PC-9 (cell line): ENCODE measurements at places on chromosomes 2 and 18.

- no peaks in the 10 kb centered on the region for H3K27me3 ChIP-seq
- no peaks in the 10 kb centered on the region for H3K4me1 ChIP-seq
- H3K36me3 ChIP-seq, result no peaks in the 10 kb centered on the region
- H3K27ac ChIP-seq, result no peak overlapping the region
Observed at GRCh38 chr2:67585400-67585799, 188.3 kb downstream of the ETAA1 start.

GRCh38 chr2:27537287-27537686 lies 40.6 kb downstream of the GCKR start:
- H3K4me3 ChIP-seq, result no peak overlapping the region
- no peaks in the 10 kb centered on the region for H3K27me3 ChIP-seq
- no peaks in the 10 kb centered on the region for H3K4me1 ChIP-seq

DNA sequence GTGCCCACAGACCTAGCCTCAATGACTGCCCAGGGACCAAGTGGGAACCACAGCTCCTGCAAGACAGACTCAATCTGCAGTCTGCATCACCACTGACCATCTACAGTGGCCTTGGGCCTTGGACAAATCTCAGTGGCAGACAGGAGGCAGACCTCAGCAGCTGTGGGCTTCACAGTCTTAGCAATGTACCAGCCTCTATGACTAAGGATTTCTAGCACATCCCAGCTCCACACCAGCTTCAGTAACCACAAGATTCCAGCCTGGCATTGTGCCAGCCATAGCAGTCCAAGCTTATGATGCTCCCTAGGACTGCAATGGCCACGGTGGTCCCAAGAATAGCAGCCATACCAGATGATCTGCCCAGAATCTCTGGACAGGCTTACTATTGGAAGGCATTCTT lies 19.6 kb upstream of the WDR75 start:
- no peaks in the 10 kb centered on the region for H3K36me3 ChIP-seq
- no peaks in the 10 kb centered on the region for H3K4me1 ChIP-seq
- no peaks in the 10 kb centered on the region for H3K27me3 ChIP-seq
- no peak overlapping the region for H3K4me3 ChIP-seq
- H3K27ac ChIP-seq, result no peak overlapping the region
- DNase-seq, result no peak

- H3K27ac ChIP-seq, result no peak overlapping the region
- H3K4me3 ChIP-seq, result no peak overlapping the region
- DNase-seq, result no peak
- H3K4me1 ChIP-seq, result peaks cover 15% of the 10 kb centered on the region
- no peaks in the 10 kb centered on the region for H3K36me3 ChIP-seq
- H3K27me3 ChIP-seq, result no peaks in the 10 kb centered on the region
Observed at GRCh38 chr2:196827356-196827755, 18.2 kb upstream of the C2orf66 start.

GRCh38 chr2:71941726-71942525 lies 205.7 kb downstream of the CYP26B1 start:
- DNase-seq, result no peak
- H3K27me3 ChIP-seq, result no peaks in the 10 kb centered on the region
- H3K36me3 ChIP-seq, result no peaks in the 10 kb centered on the region
- no peaks in the 10 kb centered on the region for H3K4me1 ChIP-seq
- no peak overlapping the region for H3K27ac ChIP-seq
- H3K4me3 ChIP-seq, result no peak overlapping the region

- H3K27ac ChIP-seq, result no peak overlapping the region
- no peak overlapping the region for H3K4me3 ChIP-seq
- peaks cover 13% of the 10 kb centered on the region for H3K4me1 ChIP-seq
- H3K27me3 ChIP-seq, result no peaks in the 10 kb centered on the region
- H3K36me3 ChIP-seq, result no peaks in the 10 kb centered on the region
- no peak for DNase-seq
Observed at GRCh38 chr2:24672589-24672988, 120.6 kb downstream of the PTRHD1 start.

DNA sequence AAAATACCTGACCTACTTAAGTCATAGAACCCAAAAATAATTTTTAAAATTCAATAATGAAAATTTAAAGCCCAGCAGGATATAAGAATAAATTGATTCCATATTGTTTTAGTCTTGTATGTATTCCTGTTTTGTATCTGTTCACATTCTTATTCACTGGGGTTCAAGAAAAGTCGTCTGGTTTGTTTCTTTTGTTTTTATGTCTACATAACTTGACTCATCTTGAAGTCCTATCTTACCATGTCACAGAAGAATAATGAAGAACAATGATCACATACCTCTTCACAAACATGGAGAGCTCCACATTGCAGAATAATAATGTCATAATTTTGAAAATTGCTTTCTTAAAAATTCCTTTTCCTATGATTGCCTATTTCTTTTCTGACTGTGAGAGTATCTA lies 43.4 kb upstream of the LRP1B start:
- H3K36me3 ChIP-seq, result no peaks in the 10 kb centered on the region
- H3K4me1 ChIP-seq, result 0 out of 2 replicates have a peak, but pooled peaks cover 7% of the 10 kb centered on the region
- DNase-seq, result no peak
- no peak overlapping the region for H3K27ac ChIP-seq

DNA sequence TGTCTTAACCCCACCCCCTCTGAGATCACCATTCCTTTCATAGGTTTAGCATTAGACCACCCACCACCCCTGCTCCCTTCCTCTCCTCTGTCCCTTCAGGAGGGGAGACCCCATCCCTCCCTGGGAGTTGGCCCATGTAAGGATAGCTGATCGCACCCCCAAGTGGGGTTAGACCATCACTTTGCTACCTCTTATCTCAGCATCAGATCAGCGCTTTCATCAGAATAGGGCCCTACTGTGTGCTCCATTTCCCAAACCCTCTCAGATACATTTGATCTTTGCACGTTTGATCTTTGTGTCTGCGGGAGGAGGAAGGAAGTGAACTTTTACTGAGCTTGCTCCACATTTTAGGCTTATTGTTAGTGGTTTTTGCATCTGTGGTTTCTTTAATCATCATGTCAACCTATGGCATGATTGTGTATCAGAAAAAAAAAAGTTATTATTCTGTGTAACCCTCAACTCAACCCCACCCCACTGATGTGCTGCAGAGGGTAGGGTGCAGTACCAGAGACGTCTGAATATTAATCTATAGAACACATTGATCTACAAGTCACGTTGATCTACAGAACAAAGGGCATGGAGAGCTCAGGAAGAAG lies 81.2 kb downstream of the PDCL3 start:
- no peaks in the 10 kb centered on the region for H3K36me3 ChIP-seq
- H3K27ac ChIP-seq, result no peak overlapping the region
- DNase-seq, result no peak
- H3K4me1 ChIP-seq, result 0 out of 2 replicates have a peak, but pooled peaks cover 5% of the 10 kb centered on the region
- no peak overlapping the region for H3K4me3 ChIP-seq

DNA sequence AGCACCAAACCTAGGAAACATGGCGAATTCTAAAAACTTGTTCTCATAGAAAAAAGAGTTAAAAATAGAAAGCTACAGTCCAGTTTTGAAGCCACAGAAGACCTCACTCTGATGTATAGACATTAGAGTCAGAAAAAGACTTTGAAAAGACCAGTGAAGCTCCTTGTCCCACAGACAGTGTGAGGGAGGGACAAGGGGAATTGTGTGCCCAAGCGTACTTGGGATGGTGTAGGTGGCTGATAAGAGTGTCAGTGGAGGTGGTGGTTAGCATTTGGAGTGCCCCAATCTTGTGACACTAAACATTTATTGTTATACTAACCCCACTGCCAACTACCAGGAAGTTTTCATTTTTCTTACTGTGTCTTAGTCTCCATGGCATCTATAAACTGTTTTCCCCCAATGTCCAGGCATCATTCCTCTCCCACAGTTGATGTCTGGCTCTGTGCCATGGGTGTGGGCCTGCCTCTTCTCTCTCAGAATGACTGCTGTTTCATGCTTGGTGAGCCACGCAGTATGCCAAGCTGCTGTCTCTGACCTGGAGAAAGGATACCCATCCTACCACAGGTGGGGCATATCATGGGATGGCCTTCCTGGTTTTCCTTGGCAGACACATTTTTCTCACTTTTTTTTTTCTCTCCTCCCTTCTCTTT lies 161.4 kb downstream of the RPIA start:
- H3K27ac ChIP-seq, result no peak overlapping the region
- no peak for DNase-seq
- H3K27me3 ChIP-seq, result peaks cover 6% of the 10 kb centered on the region; the same call in 1 of the 2 replicates
- no peaks in the 10 kb centered on the region for H3K4me1 ChIP-seq

DNA sequence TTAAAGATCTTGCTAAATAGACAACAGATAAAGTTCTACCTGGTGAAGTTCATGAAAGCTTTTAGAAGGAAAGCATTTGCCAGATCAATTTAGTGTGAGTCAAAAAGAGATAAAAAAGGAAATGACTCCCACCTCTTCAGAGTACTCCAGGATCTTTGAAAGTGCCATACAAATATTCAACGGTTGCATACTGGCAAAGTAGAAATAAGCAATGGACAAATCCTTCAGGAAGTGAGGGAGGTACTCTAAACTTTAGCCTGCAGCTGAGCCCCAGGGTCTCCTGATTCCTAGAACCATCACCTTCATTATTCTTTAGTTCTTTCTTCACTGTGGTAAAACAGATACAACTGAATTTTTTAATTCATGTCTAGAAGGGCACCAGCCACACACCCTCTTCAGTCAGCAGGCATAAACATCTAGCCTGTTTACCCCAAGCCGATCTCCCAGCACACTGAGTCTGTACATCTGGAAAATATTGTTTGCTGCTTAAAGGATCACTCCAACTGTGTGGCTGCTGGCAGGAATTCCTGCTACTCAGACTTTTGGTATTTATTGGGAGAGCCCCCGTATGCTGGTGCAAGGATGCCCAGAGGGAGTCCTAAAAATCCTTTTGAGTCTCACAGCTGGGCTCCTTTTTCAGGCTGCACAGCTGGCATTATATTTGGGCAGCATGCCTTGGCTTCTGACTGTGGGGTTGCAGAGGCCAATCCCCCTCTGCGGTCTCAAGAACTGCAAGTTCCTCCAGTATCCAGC lies 72.3 kb upstream of the SESTD1 start:
- peaks cover 24% of the 10 kb centered on the region for H3K4me1 ChIP-seq
- H3K27me3 ChIP-seq, result no peaks in the 10 kb centered on the region
- no peak overlapping the region for H3K27ac ChIP-seq
- no peak overlapping the region for H3K4me3 ChIP-seq
- DNase-seq, result no peak
- no peaks in the 10 kb centered on the region for H3K36me3 ChIP-seq

DNA sequence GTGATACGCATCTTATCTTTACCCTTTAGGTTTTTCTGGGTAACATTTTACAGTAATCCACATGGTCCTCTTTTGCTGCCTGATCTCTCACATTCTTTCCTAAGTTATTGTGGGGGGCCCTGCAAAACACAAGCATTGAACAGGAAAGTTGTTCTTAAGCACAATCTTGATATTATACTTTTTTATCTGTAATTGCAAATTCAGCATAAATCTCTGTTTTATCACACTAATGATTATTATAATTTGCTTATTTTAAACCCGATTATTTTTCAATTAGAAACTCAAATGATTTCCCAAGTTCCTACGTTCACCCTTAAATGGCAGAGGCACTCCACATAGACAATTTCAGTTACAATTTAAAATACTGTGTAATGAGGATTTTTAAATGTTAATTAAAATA lies 386.0 kb upstream of the GYPC start:
- no peaks in the 10 kb centered on the region for H3K27me3 ChIP-seq
- H3K4me3 ChIP-seq, result no peak overlapping the region
- H3K36me3 ChIP-seq, result no peaks in the 10 kb centered on the region
- H3K4me1 ChIP-seq, result no peaks in the 10 kb centered on the region

DNA sequence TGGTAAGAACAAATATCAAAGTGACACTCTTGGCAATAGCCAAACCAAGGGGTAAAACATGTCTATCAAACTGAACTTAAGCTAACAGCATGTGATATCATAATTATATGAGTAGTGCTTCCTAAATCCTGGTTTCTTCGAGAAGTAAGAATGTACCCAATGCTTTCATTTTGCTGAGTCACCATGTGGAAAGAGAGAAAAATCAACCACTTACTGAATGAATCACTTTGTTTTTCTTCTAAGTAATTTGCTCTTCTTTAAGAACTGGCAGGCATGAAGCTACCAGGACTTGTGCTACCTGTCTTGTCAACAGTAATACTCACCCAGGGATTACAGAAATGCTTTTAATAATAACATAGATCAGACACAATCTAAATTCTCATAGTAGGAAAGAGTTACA lies 19.0 kb upstream of the DUSP19 start:
- H3K27me3 ChIP-seq, result no peaks in the 10 kb centered on the region
- peaks cover 16% of the 10 kb centered on the region for H3K4me1 ChIP-seq
- H3K4me3 ChIP-seq, result no peak overlapping the region
- no peaks in the 10 kb centered on the region for H3K36me3 ChIP-seq
- DNase-seq, result no peak
- H3K27ac ChIP-seq, result peak overlapping the region; percentile 77

GRCh38 chr2:160405077-160405867 lies 88.3 kb downstream of the RBMS1 start:
- peaks cover 9% of the 10 kb centered on the region; the same call in 1 of the 2 replicates for H3K36me3 ChIP-seq
- peaks cover 58% of the 10 kb centered on the region for H3K4me1 ChIP-seq
- H3K27me3 ChIP-seq, result no peaks in the 10 kb centered on the region
- H3K4me3 ChIP-seq, result peak overlapping the region; percentile 71
- DNase-seq, result no peak
- H3K27ac ChIP-seq, result peak overlapping the region; percentile 79

- peaks cover 8% of the 10 kb centered on the region for H3K4me1 ChIP-seq
- no peak overlapping the region for H3K4me3 ChIP-seq
- no peak overlapping the region for H3K27ac ChIP-seq
- DNase-seq, result no peak
Observed at GRCh38 chr2:195027947-195028346, 629.1 kb upstream of the SLC39A10 start.

GRCh38 chr18:76633588-76634269 lies 138.7 kb upstream of the ZNF516 start:
- H3K4me1 ChIP-seq, result no peaks in the 10 kb centered on the region
- H3K27me3 ChIP-seq, result peaks cover 6% of the 10 kb centered on the region; the same call in 1 of the 2 replicates
- no peak for DNase-seq
- no peak overlapping the region for H3K27ac ChIP-seq
- no peaks in the 10 kb centered on the region for H3K36me3 ChIP-seq

GRCh38 chr2:241315093-241315878 lies at the start of gene HDLBP:
Gene HDLBP (minus strand): TSS chr2:241315672. CDS start chr2:241266869, 48,803 bp downstream.
- peak; percentile 100 for DNase-seq
- H3K27ac ChIP-seq, result peak within 1 kb of the TSS; percentile 96
- H3K4me1 ChIP-seq, result peaks cover 39% of the 10 kb centered on the region
- H3K27me3 ChIP-seq, result no peaks in the 10 kb centered on the region
- H3K4me3 ChIP-seq, result peak within 1 kb of the TSS; percentile 95
- H3K36me3 ChIP-seq, result peaks cover 31% of the 10 kb centered on the region

GRCh38 chr18:36786686-36787085 lies 42.1 kb downstream of the TPGS2 start:
- H3K27ac ChIP-seq, result no peak overlapping the region
- H3K36me3 ChIP-seq, result no peaks in the 10 kb centered on the region
- no peaks in the 10 kb centered on the region for H3K4me1 ChIP-seq
- H3K4me3 ChIP-seq, result no peak overlapping the region
- H3K27me3 ChIP-seq, result no peaks in the 10 kb centered on the region

DNA sequence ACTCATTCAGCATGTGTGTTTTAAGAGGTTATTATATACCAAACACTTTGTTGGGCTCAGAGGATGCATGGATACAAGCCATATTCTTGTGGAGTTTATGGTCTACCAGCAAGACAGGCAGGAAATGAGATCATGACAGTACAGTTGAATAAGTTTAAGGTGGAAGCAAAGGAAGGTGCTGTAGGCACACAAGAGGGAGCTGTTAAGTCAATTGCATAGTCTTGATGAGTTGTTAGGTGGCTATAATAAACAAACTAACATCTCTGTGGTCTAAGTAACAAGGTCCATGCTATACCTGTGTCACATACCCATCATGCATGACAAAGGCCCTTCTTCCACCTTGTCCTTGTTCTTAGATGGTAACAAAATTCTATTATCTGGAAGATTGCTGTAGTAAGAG lies 538.3 kb downstream of the CNTNAP5 start:
- H3K4me1 ChIP-seq, result no peaks in the 10 kb centered on the region
- no peaks in the 10 kb centered on the region for H3K27me3 ChIP-seq
- no peak overlapping the region for H3K27ac ChIP-seq
- no peak for DNase-seq
- no peaks in the 10 kb centered on the region for H3K36me3 ChIP-seq
